Right forelimb (tissue), 1 donor: ENCODE measurements at places on chromosomes 12 and 14.

- no peak for DNase-seq
These were observed 192.4 kb downstream of the FUT8 start for GRCh38 chr14:65604936-65605335.

DNA sequence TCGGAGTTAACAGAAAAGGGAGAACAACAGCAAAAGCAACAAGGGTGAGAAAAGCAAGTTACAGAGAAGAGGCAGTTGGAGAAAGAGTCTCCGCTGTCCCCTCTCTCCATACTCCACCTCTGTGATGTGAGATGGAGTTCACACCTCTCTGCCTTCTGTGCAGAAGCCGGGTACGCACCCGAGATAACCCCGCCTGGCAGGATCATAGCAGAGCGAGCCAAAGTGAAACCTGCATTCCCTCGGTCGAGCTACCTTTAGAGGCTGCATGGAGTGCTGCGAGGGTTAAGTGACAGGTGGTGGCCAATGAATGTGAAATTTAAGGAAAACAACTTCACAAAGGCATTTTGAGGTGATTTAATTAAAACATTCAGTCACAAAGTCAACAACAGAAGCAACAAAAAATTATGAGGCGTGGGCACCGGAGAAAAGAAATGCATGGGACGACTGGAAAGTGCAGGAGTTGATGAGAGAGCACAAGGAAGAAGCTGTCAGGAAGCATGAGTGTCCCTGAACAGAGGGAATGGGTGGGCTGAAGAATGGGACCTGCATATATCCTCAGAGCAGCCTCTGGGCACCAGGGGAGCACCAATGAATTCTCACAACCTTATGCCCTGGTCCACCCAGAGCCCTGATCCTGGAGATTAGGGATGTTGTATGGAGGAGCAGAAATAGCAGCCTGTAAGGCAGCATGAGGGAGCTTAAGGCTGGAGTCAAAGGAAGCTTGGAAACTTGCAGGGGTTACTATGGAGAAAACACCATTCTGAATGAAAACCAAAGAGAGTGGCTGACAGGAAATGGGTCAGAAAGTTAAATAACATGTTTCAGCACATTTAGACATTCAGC lies 208.3 kb downstream of the EMP1 start:
- no peak for DNase-seq

DNA sequence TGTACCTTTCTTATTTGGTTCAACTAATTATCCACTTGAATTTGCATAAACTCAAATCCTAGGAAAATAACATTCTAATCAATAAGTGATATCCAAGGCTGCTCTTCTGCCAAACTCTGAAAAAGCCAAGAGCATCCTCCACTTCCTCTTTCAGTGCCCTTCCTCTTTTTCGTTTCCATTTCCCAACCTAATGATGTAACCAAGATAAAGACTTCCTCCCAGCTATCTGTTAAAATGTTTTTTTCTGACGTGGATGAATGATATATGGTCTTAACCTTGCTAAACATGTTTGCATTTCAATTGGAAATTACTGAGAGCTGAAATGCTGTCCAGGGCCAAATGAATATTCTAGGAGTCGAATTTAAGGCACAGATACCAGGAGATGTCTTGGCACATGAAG lies 459.5 kb upstream of the PDE3A start:
- DNase-seq: no peak

DNA sequence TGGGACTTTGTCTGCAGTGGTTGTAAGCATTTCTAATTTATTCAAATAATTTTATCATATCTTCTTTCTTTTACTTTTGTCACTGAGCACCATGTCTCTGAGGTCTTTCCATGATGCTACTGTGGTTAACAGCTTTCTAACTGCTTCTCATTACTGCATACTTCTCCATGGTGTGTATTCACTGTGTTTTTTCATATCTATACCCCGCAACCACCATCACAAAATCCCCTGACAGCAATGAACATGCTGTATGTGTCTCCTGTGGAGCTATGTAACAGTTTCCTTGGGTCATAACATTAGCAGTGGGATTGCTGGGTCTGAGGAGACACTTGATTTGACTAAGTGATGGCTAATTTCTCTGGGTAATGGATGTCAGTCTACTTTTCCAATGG lies 29.2 kb upstream of the CHST11 start:
- DNase-seq: no peak

DNA sequence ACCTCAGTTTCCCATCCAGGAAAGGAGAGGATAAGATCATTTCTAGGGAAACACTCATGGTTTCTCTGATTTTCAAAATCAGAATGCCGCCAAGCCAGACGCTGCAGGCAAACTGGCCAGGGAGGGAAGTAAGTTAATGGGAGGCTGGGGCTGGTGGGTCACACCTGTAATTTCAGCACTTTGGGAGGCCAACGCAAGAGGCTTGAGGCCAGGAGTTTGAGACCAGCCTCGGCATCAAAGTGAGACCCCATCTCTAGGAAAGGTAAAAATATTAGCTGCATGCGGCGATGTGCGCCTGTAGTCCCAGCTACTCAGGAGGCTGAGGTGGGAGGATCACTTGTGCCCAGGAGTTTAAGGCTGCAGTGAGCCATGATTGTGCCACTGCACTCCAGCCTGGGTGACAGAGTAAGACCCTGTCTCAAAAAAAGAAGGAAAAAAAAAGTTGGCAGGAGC lies 587 bp downstream of the SELPLG start:
- DNase-seq: no peak

DNA sequence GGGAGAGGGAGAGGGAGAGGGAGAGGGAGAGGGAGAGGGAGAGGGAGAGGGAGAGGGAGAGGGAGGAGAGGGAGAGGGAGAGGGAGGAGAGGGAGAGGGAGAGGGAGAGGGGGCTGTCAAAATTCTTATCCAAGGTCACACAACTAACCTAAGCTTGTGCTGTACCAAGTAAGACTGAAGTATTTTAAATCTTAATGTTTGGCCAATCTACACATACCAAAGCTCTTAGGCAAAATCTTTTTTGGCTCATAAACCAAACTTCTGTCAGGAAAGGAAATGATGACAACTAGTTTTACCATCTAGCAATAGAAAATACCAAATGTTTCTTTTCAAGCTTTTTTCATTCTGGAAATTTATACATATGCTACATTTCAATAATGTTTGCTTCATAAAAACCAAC lies 33.8 kb downstream of the CCDC38 start:
- no peak for DNase-seq

GRCh38 chr12:89674326-89674942 lies 34.2 kb downstream of the ATP2B1 start:
- DNase-seq: no peak

DNA sequence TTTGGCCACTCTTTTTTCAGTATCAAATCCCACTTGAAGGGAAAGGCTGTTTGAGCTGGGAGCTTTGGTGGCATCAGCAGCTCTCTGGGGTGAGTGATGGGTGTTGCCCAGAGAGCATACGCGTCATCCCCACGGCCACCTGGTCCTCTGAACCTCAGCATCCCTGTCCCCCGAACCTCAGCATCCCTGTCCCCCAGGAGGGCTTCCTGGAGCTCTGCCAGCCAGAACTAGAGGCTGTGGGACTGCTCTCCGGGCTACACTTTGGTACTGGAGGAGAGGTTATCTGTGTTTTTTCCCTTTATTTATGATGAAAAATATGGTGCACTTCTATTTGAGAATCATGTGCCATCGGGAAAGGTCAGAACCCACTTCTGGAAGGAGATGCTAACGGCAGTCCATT lies 131.5 kb upstream of the RTL1 start:
- peak; percentile 34 for DNase-seq

DNA sequence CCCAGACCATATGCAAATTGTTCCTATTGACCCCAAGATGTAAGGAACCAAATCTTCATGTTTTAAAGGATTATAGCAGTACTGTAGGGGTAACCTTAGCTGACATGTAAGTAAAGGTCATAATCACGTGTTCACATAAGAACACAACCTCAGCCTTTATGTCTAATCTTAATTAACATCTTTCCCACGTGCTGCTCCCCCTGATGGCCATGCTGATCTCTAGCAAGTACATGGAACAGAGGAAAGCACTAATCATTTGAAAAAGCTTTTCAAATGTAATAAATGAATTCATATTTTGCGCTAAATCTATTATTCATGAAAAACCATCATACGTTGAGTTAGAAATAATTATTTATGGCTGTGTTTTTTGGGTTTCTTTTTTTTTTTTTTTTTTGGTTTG lies 30.5 kb upstream of the ITPR2 start:
- no peak for DNase-seq

DNA sequence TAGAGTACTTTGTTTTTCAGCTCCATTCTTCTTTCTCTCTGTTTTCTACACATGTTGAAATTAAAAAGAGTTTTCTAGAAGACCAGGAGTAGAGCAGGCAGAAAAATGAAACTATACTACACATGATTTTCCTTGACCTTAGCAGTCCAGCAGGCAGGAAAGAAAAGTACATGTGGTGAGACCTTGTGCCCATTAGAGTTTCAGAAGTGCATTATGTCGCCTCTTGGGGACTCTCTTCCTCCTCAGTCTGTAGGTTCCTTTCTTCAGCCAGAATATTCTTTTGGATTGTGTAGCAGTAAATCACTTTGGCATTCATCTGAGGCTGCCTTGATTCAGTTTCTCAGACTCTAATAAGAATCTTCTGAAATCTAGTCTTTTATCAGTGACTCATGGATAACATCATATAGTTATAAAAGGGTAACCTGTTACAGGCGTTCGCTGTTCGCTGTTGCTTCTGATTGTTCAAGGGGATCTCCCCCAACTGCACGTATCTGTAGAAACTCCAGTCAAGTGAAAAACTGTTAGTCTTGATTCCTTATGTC lies 161.8 kb downstream of the ANO4 start:
- DNase-seq: no peak

GRCh38 chr12:112751844-112752243 lies 39.7 kb upstream of the RPH3A start:
- DNase-seq: no peak

- DNase-seq: no peak
These were observed 224.4 kb downstream of the NUBPL start for GRCh38 chr14:31785574-31785973.
